ENCODE measurements at places on chromosomes 3 and 15.

GRCh38 chr3:20405231-20405630 is 219.2 kb upstream of the SGO1 start:
- DNase-seq = no peak

GRCh38 chr15:90436952-90437351 is 48.9 kb downstream of the IQGAP1 start:
- no peak for DNase-seq

DNA sequence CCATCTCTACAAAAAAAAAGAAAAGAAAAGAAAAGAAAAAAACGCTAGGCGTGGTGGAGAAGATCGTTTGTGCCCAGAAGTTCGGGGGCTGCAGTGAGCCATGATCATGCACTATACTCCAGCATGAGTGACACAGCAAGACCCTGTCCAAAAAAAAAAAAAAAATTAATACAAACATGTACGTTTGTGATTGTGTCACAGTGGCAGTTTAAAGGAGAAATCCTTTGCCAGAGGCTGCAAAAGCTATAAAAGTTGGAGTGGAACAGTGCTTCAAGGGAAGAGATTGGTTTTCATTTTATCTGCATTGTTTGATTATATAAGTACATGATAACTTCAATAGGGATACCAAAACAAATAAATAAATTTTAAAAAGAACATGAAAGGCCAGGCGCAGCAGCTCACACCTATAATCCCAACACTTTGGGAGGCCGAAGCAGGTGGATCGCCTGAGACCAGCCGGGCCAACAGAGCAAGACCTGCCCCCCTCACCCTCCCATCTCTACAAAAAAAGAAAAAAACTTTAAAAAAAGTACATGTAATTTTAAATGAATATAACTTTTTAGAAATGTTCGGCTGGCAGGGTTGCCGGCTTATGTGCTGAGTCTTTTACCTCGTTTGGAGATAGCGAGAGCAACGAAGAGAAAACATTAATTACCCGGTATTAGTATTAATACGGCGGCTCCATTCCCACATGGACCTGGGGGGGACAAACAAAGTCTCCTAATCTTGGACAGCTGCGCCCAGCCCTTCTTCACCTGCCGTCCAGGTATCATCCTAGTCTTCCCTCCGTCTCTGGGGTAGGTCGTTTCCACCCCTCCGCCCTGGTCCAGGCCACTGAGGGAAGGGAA is 573 bp upstream of the DIS3L start:
- DNase-seq = no peak

DNA sequence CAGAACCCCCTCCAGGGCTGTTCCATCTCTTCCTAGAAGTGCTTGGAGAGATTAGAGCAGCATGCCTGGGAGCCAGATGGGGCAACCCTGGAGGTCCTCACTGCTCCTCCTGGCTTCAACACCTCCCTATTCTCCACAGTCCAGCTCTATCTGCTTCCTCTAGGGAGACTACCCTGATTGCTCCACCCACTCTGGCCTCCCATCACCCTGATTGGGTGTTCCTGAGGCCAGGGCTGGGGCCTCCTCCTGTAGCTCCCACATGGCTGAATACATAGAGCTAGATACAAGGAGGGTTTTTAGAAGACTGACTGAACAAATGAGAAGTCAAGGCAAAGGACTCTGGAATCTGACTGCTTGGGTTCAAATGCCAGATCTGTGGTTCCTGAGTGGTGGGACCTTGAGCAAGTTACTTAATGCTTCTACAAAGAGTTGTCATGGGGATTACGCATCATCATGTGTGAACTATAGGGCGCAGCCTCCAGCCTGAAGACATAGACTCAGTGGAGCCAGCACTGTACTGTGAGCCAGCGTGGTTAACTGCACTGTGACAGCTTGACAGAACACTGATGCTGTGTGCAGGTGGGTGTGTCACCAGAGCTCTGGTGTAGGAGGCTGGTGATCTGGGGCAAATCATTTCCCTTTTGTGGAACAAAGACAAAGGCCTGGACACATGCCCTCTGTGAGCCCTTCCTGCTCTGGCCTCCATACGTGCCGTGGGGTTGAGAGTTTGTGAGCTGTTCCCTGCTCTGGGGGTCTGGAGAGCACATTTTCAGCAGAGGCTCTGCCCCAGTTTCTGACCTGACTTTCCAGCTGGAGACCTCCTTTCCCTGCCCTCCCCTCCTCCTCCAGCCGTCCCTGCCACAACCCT is 74.8 kb downstream of the SCN5A start:
- DNase-seq = no peak

GRCh38 chr15:94412979-94413746 is 181.8 kb downstream of the MCTP2 start:
- DNase-seq = no peak

- no peak for DNase-seq
Observed at GRCh38 chr15:33330931-33331330, 20.2 kb downstream of the RYR3 start.

DNA sequence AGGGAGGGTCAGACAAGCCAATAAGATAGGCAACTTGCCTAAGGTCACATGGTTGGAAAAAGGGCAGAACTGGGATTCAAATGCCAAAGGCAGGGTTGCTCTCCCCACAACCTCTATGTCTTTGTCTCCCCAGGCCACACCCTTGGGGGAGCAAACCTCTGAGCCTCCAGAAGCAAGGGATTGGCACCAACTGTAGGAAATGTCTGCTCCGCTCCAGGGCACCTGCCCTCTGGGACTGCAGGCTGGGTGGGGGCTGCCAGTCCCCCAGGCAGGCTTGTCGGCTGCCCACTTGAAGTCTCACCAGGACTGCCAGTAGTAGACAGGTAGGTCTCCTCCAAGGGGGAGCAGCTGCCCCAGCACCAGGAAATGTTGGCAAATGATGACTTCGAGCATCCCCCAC is 2.0 kb downstream of the FAM3D start:
- DNase-seq = no peak

- no peak for DNase-seq
Observed at GRCh38 chr15:91968610-91969009, 115.1 kb downstream of the SLCO3A1 start.

DNA sequence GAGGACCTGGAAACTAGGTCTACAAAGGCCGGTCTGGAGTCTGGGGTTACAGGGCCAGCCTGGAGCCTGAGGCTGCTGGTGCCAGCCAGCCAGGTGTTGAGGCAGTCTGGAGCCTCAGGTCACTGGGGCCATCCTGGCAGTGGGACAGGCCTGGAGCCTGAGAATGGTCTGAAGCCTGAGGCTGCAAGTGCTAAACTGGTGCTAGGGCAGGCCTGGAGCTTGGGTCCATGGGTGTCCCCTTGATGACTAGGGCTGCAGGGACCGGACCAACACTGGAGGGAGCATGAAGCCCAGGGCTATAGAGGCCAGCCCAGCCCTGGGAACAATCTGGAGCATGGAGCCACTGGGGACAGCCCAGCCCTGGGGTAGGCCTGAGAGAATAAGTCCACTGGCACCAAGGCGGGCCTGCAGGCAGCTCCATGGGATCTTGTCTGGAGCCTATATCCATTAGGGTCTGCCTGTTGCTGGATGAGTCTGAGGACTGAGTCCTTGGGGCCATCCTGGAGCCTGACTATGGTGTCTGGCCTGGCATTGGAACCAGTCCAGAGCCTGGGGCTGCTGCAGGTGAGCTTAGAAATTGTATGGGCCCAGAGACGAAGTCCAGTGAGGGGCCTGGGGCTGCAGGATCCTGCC is 101.9 kb downstream of the GLDN start:
- DNase-seq = no peak

- DNase-seq = no peak
Observed at GRCh38 chr15:40772014-40772413, 2.2 kb downstream of the C15orf62 start.

DNA sequence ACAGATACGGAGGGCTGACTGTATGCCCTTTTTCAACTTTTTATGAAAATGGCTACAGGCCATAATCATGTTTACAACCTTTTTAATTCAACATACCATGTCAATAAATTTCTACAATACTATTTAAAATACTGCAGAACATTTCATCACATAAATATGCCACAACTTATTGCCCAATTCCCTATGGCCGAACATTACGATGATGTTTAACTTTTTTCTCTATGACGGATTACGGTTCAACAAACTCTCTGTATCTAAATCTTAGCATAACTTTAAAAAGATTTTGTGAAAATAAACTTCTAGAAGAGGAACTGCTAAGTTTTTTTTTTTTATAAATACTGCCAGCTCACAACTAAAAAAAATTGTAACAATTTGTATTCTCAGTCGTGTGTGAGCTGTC is 220.4 kb downstream of the OSBPL10 start:
- DNase-seq = no peak
